ENCODE measurements at places on chromosomes 5 and 9.

GRCh38 chr9:34628656-34629490 lies at the start of gene ARID3C:
Gene ARID3C, minus strand, starts transcription at chr9:34629066. Its CDS starts 1,052 bp downstream, at chr9:34628014.
- no peak for DNase-seq

DNA sequence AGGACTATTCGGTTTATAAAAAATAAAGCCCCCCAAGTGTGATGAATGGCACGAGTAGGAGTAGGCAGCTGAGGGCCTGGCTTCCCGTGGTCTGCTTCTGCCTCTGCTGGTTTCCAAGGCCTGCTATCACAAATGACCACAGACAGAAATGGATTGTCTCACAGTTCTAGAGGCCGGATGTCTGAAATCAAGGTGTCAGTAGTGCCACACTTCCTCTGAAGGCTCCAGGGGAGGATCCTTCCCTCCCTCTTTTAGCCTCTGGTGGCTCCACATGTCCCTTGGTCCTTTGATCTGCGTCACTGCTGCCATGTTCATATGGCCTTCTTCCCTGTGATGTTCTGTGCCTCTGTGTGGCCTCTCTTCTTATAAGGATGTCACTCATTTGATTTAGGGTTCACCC lies 15.1 kb downstream of the PRKACG start:
- DNase-seq = no peak

- no peak for DNase-seq
Observed at GRCh38 chr5:176870110-176870591, 29.0 kb downstream of the HK3 start.

GRCh38 chr9:28056006-28056405 lies 482.7 kb upstream of the C9orf72 start:
- no peak for DNase-seq

- DNase-seq = no peak
Observed at GRCh38 chr5:8773046-8773615, 772.7 kb downstream of the SEMA5A start.

GRCh38 chr9:89491694-89492093 lies 6.2 kb downstream of the SEMA4D start:
- no peak for DNase-seq

GRCh38 chr5:120217001-120217400 lies 247.1 kb upstream of the PRR16 start:
- no peak for DNase-seq
